ENCODE measurements at places on chromosomes 5 and 9.

GRCh38 chr5:140345919-140346347 is 470 bp downstream of the HBEGF start:
- DNase-seq: peak; percentile 79

GRCh38 chr5:171647043-171647903 is 138.3 kb upstream of the SMIM23 start:
- no peak for DNase-seq

DNA sequence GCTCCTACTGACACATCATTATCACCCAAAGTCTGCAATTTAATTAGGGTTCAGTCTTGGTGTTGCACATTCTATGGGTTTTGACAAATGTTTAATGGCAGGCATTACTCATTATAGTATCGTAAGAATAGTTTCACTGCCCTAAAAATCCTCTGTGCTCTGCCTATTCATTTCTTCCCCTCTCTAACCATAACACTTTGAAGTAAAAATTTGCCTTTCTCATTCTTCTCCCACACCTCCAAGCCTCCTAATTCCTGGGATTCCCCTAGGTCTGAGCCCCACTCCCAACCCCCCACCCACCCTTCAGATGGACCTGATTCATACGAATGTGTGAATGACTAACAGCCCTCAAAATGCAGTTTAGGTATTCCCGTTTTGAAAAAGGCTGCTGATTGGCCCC is 18.4 kb downstream of the ENC1 start:
- no peak for DNase-seq

- DNase-seq: no peak
These were observed 166.2 kb downstream of the PAX5 start for GRCh38 chr9:36867672-36868471.

- DNase-seq: no peak
These were observed 17.8 kb downstream of the BRD3 start for GRCh38 chr9:134049772-134050588.

- no peak for DNase-seq
These were observed 80.6 kb upstream of the ZNF366 start for GRCh38 chr5:72587661-72588308.

- no peak for DNase-seq
These were observed 89.0 kb upstream of the NIPAL4 start for GRCh38 chr5:157370967-157371366.

DNA sequence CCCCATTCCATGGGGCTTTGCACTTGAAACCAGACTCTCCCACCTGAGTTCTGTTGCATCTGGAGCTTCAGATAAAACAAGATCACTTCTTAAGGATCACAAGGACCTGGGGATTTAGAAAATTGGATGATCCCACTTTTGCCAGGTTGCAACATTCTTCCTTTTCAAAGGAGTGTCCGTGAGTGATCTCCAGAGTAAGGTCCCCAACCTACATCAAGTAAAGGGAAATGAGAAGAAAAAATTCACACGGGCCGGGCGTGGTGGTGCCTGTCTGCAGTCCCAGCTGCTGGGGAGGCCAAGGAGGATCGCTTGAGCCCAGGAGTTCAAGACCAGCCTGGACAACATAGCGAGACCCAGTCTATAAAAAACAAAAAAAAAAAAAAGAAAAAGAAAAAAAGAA is 41.2 kb upstream of the COL5A1 start:
- peak; percentile 50 for DNase-seq

- DNase-seq: no peak
These were observed 79.7 kb upstream of the ICE1 start for GRCh38 chr5:5342784-5343183.

DNA sequence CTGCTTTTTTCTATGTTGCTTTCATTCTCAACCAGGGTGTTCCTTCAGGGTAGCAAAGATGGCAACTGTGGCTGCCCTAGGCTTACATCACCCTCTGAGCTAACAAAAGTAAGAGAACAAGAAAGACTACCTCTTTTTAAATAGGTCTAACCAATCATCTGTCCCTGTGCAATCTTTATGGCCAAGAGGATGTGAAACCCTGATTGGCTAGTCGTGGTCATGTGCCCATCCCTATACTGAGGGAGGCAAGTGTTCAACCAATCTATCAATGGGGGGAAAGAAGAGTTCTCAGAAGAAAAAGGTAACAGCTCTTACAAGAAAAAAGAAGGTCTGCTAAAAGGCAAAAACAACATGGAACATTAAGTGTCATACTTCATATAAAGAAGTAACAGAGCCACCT is 11.7 kb upstream of the SNCAIP start:
- no peak for DNase-seq

GRCh38 chr5:128885649-128886255 is 79.5 kb upstream of the SLC27A6 start:
- DNase-seq: no peak

GRCh38 chr9:107751567-107752210 is 262.1 kb upstream of the KLF4 start:
- DNase-seq: peak; percentile 73

GRCh38 chr5:169424670-169425378 is 123.9 kb upstream of the SLIT3 start:
- DNase-seq: no peak

DNA sequence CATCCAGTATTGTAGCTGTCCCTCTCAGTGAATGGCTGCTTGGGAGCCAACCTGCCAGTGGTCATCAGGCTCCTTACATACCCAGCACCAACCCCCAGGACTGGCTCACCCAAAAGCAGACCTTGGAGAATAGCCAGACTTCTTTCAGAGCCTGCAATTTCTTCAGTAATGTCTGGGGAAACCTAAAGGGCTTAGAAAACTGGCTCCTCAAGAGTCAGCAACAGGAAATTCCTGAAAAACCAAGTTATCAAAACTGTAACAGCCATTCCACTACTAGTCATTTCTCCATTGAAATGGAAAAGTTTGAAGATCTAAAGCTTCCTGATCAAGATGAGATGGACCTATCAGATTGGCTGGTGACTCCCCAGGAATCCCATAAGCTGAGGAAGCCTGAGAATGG is 12.3 kb upstream of the STING1 start:
- DNase-seq: no peak

DNA sequence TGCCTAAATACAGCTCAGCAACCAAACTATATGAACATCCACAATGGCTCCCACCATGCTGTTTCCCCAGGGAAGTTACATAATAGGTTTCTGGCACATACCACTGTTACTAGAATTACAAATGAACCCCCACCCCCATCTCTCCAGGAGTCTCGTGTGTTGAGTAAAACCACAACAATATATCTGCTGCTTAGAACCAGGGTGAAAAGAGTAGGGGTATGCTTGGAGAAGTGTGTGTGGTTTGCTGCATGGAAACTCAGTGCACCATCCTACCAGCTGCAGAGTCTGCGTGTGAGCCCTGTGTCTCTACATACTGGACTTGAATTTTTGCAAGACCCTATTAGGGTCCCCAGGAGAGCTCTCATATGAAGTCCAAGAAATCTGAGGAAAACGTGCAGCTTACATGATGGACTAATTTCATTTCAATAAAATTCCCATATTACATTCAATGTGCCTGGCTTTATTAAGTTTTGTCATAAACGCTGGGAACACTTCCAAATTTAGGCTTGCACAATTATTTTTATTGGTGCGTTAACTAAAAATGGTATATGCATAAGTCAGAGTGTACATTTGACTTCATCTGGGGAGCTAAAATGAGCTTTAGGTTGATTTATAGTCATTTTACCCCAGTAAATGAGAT is 104.5 kb upstream of the NFIB start:
- no peak for DNase-seq

DNA sequence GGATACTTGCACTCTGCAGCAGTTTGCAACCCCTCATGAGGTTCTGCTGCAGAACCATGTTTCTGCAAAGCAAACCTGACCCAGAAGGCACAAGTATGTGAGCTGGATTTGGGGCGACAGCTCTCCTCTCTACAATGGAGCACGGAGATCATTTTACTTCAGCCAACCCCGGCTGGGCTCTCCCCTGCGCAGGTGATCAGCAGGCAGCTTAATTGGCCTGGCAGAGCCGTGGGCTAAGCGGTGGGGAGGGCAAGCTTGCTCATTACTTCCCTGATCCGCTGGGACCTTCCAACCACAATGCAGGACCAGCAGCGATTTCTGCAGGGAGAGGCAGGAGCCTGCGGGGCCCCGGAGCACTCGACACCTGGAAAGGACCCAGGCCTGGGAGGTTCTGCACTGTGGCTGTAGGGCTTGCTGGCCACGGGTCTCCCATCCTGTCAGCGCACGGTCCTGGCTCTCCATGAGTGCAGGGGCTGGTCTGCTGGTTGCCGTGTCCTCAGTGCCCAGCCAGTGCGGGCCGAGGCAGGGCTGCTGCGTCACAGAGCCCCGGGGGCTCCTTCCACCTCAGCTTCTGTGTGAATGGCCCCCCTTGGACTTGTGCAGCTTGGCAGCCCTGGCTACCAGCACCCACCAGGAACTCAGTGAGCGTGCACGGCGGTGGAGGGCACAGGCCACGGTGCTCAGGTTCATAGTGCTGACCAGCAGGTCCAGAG is 51.8 kb upstream of the RAPGEF1 start:
- no peak for DNase-seq

DNA sequence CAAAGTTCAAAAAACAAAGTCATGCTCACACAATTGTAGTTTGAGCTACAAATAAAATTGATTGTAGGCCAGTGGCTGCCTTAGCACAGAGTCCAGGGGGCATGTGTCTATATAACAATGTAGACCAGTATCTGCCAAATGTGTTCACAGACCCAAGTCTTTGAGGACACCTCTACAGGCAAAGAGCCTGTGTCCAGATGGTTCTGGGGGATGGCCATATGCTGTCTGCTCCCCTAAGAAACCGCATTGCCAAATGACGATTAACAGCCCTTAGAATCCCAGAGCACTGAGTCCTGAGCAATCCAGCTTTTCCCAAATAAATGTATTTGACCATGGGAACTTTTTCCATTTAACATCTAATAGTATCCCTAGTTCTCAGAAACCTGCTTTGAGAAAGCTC is 169.6 kb downstream of the ADCY2 start:
- DNase-seq: no peak

DNA sequence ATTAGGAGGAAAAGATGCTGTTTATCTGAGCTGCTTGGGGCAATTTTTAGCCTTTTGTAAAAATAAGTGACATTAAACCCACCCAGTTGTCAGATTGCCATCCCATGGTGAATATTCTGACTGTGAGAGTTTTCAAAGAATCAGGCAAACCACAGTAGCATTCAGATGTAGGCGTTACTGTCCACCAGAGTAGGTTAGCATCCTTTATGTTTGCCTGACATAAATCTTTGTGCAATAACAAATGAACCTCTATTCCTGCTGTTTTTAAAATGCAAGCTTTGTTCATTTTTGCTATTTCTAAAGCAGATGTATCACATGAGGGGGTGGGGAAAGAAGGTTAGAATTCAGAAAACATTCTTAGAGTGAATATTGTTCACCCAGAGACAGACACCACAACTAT is 427.8 kb downstream of the CDH9 start:
- no peak for DNase-seq

GRCh38 chr9:120212853-120213200 is 367.1 kb downstream of the CDK5RAP2 start:
- no peak for DNase-seq

GRCh38 chr5:17317473-17317872 is 100.0 kb downstream of the BASP1 start:
- DNase-seq: no peak

DNA sequence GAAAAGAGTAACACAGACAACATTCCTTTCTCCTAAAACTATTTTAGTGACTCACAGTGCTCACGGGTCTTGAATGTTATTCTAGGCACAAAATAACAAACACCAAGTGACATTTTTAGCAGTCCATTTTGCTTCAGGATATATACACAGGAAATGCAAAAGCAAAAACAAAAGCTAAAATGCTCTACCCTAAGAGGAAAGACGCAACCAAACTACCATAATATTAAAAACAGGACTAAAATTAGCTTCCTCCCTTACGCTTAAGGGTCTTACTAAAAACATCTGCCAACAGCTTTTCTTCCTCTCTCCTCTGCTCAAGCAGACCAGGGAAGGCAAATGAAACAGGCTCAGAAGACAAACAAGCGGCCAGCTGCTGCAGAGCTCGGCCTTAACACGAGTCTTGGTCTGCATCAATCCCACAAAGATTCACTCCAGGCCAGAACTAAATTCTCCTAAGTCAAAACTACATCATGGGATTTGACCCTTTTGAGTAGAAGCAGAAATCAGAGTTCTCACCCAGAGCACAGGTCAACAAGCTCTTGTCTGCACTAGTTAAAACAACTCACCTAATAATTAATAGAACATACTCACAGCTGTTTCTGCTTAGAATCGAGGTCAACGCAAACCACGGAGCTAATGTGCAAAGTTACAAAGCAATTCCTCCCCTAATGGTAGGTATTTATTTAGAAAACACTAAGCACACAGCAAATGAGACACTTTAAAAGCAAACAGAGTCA is 62.3 kb downstream of the RAPGEF1 start:
- DNase-seq: peak; percentile 55

GRCh38 chr5:100161868-100162267 is 373.3 kb upstream of the FAM174A start:
- no peak for DNase-seq

- DNase-seq: no peak
These were observed 42.3 kb upstream of the MCTP1 start for GRCh38 chr5:95327211-95327610.

DNA sequence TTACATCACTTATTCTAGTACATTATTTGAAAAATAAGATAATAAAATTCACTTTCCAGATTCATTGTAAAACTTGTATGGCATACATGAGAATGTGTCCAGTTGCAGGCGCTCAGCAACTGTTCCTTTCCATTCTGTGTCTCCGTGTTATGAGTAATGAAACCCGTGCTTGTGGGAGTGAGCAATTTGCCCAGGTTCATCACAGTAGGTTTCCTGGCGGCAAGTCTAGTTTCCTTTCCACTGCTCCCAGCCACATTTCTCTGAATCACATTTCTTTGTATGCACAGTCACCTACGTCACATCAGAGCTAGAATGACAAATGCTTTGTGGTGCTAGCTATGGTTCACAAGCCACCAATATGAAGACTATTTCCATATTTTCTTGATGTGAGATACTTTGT is 39.9 kb downstream of the MOCS2 start:
- DNase-seq: no peak

DNA sequence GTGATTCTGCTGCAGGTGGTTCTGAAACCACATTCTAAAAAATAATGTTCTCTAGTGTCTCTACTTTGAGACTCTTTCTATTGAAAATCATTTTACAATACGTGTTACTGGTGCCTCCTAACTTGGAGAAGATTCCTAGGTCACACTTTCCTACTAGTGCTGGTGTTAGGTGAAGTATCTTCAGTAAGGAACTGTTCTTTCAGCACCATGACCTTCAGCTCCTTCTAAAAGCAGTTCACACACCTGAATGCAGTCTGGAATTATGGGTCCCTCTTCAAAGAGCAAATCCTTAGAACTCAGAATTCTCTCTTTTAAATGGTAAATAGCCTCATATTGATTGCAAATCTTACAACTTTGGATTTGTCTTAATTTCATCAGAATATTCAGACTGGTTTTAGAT is 10.6 kb upstream of the DPYSL3 start:
- no peak for DNase-seq

- DNase-seq: no peak
These were observed 158.1 kb upstream of the IER5L start for GRCh38 chr9:129336130-129336528.
